Naive thymus-derived CD4-positive, alpha-beta T cell (primary cell): ENCODE measurements at places on chromosomes 13 and 19. TPM values are rescaled to one million over a fixed set of nuclear protein-coding genes. Genes with fewer than 3 reads are reported as not detected.

- no peak overlapping the region for H3K4me3 ChIP-seq
- no peak for DNase-seq
Measured at GRCh38 chr19:39160523-39160861, 34.9 kb downstream of the PAK4 start.

DNA sequence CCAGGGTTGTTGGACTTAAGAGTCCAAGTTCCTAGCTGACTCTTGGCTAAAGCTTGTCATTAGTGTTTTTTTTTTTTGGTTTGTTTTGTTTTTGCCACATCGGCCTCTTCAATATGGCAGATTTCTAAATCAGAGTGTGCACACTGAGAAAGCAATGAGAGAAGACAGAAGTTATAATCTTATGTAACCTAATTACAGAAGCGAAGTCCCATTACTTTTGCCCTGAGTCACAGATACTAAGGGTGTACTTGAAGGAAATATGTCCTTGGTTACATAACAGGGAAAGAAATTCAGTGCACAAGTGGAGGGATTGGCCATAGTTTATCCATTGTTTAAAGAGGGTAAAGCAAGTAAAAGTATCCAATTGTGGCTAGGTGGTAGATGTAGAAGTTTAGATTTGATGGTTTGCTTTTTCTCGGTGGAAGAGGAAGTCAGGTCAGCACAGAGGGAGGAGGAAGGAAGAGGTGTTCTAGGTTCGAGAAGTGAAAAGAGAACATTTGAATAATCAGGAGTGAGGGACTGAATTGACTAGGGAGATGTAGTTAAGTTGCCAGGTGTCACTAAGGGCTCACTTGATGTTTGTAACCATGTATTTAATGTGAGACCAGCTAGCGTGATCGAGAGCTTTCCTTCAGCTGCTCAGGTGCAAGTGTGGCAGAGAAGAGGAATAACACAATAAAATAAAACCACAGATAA lies 12.2 kb downstream of the GTF2F2 start:
- H3K4me1 ChIP-seq, result no peaks in the 10 kb centered on the region
- no peak overlapping the region for H3K27ac ChIP-seq
- DNase-seq, result no peak
- no peaks in the 10 kb centered on the region for H3K27me3 ChIP-seq
- no peak overlapping the region for H3K4me3 ChIP-seq

DNA sequence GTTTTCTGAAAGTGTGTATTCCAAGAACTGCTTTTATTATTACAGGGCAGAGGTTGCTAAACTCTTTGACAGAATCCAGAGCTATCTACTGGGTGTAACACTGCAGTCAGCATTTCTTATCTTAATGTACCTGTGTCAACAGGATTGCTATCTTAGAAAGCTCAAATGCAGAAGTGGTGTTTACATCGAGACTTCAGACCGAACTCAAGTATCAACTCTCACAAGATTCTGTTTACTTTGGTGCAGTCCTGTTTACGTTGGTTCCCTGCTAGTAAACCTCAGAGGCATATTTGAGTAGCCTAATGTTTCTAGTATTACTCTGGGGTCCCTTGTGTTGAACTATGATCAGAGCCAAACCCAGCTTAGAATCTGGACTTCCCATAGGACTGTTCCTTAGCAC lies 20.5 kb downstream of the SLC15A1 start:
- H3K36me3 ChIP-seq, result no peaks in the 10 kb centered on the region
- H3K4me1 ChIP-seq, result no peaks in the 10 kb centered on the region
- H3K27me3 ChIP-seq, result no peaks in the 10 kb centered on the region
- H3K4me3 ChIP-seq, result no peak overlapping the region

Gene CDX2
- polyA plus RNA-seq, result not detected

- DNase-seq, result no peak
- no peaks in the 10 kb centered on the region for H3K4me1 ChIP-seq
Measured at GRCh38 chr13:71672512-71672911, 194.5 kb downstream of the DACH1 start.

Gene CGB2
- polyA plus RNA-seq, result not detected

- H3K4me3 ChIP-seq, result no peak overlapping the region
- H3K27ac ChIP-seq, result no peak overlapping the region
- no peak for DNase-seq
- no peaks in the 10 kb centered on the region for H3K4me1 ChIP-seq
Measured at GRCh38 chr13:88115976-88116375, 444.8 kb downstream of the SLITRK5 start.

Gene ZNF880
- 43.9 TPM for polyA plus RNA-seq

GRCh38 chr13:89029062-89029461 lies 1357.9 kb downstream of the SLITRK5 start:
- H3K36me3 ChIP-seq, result no peaks in the 10 kb centered on the region
- no peak overlapping the region for H3K4me3 ChIP-seq
- H3K27me3 ChIP-seq, result no peaks in the 10 kb centered on the region
- H3K4me1 ChIP-seq, result no peaks in the 10 kb centered on the region

Gene ZNF560
- polyA plus RNA-seq, result not detected

- H3K27me3 ChIP-seq, result no peaks in the 10 kb centered on the region
- peaks cover 16% of the 10 kb centered on the region for H3K4me1 ChIP-seq
- no peak for DNase-seq
- H3K27ac ChIP-seq, result peak overlapping the region; percentile 0
Measured at GRCh38 chr19:35265126-35265899, 3.4 kb upstream of the USF2 start.

DNA sequence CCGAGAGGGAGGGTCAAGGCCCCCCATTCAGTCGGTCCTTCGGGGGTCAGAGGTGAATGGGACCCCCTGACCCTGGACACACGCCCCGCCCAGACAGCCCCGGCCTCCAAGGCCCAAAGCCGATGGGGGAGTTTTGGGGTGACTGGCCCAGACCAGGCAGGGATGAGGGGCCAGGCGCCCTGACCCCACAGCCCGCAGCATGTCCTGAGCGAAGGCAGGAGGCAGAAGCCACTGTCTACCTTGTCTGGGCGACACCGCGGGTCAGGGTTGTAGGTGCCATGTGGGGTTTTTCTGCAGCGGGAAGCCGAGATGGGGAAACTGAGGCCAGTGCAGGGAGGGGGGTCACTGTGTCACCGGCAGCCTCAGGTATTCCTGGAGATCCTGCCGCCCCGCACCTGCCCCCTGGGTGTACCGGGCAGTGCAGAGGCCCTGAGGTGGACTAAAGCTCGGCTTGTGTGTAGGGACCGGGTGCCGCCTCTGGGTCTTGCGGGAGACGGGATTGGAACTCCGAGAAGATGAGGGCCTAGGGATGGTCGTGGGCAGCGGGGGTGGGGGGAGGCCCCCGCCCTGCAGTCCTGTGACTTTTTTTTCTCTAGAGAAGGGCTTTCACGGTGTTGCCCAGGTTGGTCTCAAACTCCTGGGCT lies 8.5 kb downstream of the ARID3A start:
- no peaks in the 10 kb centered on the region for H3K36me3 ChIP-seq
- no peak for DNase-seq
- H3K27ac ChIP-seq, result no peak overlapping the region
- no peak overlapping the region for H3K4me3 ChIP-seq

DNA sequence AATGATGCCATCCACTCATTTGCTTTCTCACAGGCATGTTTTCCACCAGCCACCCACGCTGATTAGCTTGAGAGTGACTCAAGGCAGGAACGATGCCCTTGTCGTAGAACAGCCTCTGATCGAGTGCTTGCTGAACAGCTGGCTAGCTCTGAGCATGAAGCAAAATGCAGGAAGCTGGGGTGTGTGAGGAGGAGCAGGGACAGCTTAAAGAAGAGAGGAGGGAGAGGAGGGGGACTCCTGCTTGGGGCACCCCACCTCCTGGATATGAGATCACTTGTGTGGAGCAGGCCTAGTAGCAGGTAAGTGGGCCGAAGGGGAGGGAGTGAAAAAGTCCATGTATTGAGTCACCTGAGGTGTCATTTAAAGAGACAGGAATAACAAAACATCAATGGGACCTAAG lies 48.8 kb downstream of the IRS2 start:
- no peaks in the 10 kb centered on the region for H3K4me1 ChIP-seq
- H3K27me3 ChIP-seq, result no peaks in the 10 kb centered on the region
- no peak overlapping the region for H3K27ac ChIP-seq
- H3K4me3 ChIP-seq, result no peak overlapping the region

Gene GNA15
- 0.09 TPM for polyA plus RNA-seq

Gene GPC5
- polyA plus RNA-seq, result not detected

GRCh38 chr19:13132471-13133180 lies 14.6 kb downstream of the NACC1 start:
- no peak overlapping the region for H3K4me3 ChIP-seq
- no peaks in the 10 kb centered on the region for H3K27me3 ChIP-seq
- H3K27ac ChIP-seq, result no peak overlapping the region
- no peak for DNase-seq

DNA sequence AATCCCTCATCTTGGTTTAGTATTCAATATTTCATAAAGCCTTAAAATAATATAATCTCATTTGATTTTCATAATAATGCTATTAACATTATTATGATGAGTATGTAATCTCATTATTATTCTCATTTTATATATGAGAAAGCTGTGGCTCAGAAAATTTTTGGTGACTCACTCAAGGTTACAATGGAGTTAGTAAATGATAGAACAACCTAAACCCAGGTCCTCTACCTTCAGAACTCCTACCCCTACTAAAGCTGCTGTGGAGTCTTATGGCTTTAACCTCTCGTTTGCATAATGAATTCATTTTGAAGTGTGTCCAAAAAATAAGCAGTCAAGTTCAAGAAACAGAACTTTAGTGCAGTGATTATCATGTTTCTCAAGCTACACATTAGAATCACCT lies 226.3 kb downstream of the TBC1D4 start:
- DNase-seq, result no peak
- no peaks in the 10 kb centered on the region for H3K36me3 ChIP-seq
- no peaks in the 10 kb centered on the region for H3K27me3 ChIP-seq
- H3K27ac ChIP-seq, result no peak overlapping the region
- no peaks in the 10 kb centered on the region for H3K4me1 ChIP-seq
- H3K4me3 ChIP-seq, result no peak overlapping the region

Gene ALOX5AP
- 190 TPM for polyA plus RNA-seq

DNA sequence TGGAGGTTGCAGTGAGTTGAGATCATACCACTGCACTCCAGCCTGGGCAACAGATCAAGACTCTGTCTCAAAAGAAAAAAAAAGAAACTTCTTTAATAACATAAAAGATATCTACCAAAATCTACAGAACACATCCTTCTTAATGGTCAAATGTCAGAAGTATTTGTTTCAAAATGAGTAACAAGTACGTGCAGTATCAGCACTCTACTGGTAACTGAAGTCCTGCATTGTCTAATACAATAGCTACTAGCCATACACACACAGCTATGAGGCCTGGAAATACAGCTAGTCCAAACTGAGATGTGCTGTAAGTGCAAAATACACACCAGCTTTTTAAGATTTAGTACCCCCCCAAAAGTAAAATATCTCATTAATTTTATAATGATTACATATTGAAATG lies 88.1 kb downstream of the TSC22D1 start:
- H3K4me1 ChIP-seq, result peaks cover 7% of the 10 kb centered on the region
- H3K27me3 ChIP-seq, result no peaks in the 10 kb centered on the region
- DNase-seq, result no peak
- H3K27ac ChIP-seq, result no peak overlapping the region
- no peaks in the 10 kb centered on the region for H3K36me3 ChIP-seq
- H3K4me3 ChIP-seq, result no peak overlapping the region

DNA sequence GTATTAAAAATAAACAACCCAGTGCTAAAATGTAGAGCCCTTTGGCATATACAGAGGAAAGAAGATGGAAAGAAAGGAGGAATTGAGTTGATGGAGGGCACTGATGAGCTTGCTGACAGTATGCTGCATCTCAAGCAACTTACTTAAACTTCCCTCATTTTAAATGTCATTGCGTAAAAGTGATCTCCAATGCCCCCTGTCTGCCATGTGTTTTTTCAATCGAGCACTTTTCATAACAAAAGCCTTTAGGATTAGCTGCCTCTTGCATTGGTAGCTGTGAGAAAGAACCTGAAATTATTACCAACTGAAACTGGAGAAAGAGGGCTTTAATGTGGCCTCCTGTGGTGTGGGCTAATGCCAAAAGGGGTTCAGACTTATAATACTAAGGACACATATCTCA lies 541.6 kb downstream of the SUCLA2 start:
- no peaks in the 10 kb centered on the region for H3K27me3 ChIP-seq
- H3K36me3 ChIP-seq, result no peaks in the 10 kb centered on the region
- no peak overlapping the region for H3K4me3 ChIP-seq
- no peak for DNase-seq
- no peaks in the 10 kb centered on the region for H3K4me1 ChIP-seq

DNA sequence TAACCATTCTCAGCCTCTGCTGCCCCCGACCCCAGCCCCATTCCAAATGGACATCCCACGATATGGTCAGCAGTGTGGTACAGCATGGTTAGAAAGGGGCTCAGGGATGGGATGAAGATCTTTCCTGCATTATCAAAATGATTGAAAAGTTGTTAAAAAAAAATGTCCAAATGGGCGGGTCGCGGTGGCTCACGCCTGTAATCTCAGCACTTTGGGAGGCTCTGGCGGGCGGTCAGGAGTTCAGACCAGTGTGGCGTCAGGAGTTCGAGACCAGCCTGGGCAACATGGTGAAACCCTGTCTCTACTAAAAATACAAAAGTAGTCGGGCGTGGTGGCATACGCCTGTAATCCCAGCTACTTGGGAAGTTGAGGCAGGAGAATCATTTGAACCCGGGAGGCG lies 54.3 kb upstream of the ZNF254 start:
- H3K27ac ChIP-seq, result peak overlapping the region; percentile 90
- H3K36me3 ChIP-seq, result peaks cover 12% of the 10 kb centered on the region
- DNase-seq, result no peak
- H3K4me1 ChIP-seq, result peaks cover 11% of the 10 kb centered on the region
- H3K4me3 ChIP-seq, result peak overlapping the region; percentile 100

Gene MBD3L3
- not detected for polyA plus RNA-seq

Gene FCER2
- 0.52 TPM for polyA plus RNA-seq

Gene TNFSF11
- not detected for polyA plus RNA-seq

- no peak overlapping the region for H3K27ac ChIP-seq
- H3K27me3 ChIP-seq, result no peaks in the 10 kb centered on the region
- H3K4me3 ChIP-seq, result no peak overlapping the region
- no peaks in the 10 kb centered on the region for H3K4me1 ChIP-seq
- H3K36me3 ChIP-seq, result no peaks in the 10 kb centered on the region
Measured at GRCh38 chr13:89783221-89783755, 1564.2 kb upstream of the MIR17HG start.

DNA sequence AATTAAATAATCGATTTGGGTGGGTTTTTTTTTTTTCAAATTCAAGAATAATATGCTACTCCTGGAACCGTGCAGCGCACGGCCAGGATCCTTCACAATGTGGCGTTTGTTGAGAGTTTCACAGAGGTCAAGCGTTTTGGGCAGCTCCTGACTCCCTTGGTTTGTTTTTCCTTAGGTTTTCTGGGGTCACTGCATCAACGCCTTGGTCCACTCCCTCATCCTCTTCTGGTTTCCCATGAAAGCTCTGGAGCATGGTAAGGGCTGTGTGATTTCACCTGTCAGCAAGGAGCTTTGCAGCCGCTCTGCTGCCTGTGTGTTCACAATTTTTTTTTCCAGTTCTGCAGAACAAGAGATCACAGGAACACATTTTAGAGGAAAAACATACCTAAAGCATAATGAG lies 212.4 kb downstream of the SHISA2 start:
- no peak overlapping the region for H3K4me3 ChIP-seq
- no peaks in the 10 kb centered on the region for H3K36me3 ChIP-seq
- H3K27me3 ChIP-seq, result no peaks in the 10 kb centered on the region
- no peaks in the 10 kb centered on the region for H3K4me1 ChIP-seq

GRCh38 chr19:6060600-6061375 lies 49.5 kb downstream of the RFX2 start:
- H3K36me3 ChIP-seq, result no peaks in the 10 kb centered on the region
- no peaks in the 10 kb centered on the region for H3K4me1 ChIP-seq
- DNase-seq, result no peak
- H3K27me3 ChIP-seq, result no peaks in the 10 kb centered on the region
- no peak overlapping the region for H3K4me3 ChIP-seq
- H3K27ac ChIP-seq, result no peak overlapping the region
